ENCODE measurements at places on chromosomes 6 and 20. TPM values are rescaled to one million over a fixed set of nuclear protein-coding genes. Genes with fewer than 3 reads are reported as not detected.

DNA sequence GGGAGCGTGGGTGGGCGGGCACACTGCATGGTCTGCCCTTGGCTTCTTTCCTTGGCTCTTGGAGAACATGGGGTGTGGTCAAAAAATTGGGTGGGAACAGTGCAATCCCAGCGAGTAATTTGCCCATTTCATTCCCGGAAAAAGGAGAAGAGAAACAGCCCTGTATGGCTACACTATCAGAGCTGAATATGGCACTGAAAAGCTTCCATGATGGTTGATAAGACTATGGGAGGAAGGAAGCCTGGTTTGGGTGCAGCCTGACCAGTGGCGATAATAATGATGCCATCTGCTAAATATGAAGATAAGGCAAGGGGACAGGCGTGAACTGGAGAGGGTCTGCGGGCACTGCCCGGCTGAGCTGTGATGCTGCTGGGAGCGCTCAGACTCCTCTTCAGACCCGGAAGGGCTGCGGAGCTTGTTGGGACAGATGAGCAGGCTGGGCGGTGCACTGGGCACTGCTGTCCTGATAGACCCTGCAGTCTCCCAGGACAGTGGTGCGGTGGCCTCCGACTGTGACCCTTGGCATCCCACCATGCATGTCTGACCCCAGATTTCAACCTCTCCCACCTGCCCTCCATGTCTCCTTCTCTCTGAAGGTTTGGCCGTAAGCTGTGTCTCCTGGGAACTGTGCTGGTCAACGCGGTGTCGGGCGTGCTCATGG is 10.2 kb downstream of the SLC22A1 start:
- DNase-seq: no peak

- DNase-seq: no peak
Observed at GRCh38 chr6:3560211-3560610, 103.4 kb upstream of the SLC22A23 start.

DNA sequence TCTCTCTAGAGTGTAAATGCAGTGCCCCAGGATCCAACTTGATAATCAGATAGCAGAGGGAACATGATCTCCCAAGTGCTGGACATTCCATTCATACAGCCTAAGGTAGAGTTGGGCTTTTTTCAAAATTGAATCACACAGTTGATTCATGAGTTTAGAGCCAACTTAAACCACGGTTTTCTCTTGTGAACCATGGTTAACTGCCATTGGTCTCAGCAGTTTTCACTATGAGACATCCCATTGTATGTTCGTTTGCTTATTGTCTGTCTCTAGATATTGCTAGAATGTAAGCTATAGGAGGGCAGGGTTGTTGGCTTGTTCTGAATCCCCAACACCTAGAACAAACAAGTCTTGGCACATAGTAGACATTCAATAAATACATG is 37.2 kb upstream of the TAF8 start:
- no peak for DNase-seq

C6orf141 gene
- total RNA-seq: not detected

MRPS18A gene
- 33.5 TPM for total RNA-seq

All from myocyte (in vitro differentiated cells).